ENCODE measurements at places on chromosomes 7 and 10. TPM values are rescaled to one million over a fixed set of nuclear protein-coding genes. Genes with fewer than 3 reads are reported as not detected.

GRCh38 chr7:142243823-142244222 is 14.0 kb downstream of the PRSS58 start:
- no peak for DNase-seq

GRCh38 chr7:2670720-2671391 is 17.1 kb upstream of the AMZ1 start:
- no peak for DNase-seq

Gene GNB2
- 245 TPM for total RNA-seq

Gene ETV1
- total RNA-seq: 1.3 TPM

GRCh38 chr7:127812540-127812939 is 160.5 kb downstream of the SND1 start:
- no peak for DNase-seq

Gene GNGT1
- total RNA-seq: not detected

Gene MORN4
- total RNA-seq: 5.3 TPM

DNA sequence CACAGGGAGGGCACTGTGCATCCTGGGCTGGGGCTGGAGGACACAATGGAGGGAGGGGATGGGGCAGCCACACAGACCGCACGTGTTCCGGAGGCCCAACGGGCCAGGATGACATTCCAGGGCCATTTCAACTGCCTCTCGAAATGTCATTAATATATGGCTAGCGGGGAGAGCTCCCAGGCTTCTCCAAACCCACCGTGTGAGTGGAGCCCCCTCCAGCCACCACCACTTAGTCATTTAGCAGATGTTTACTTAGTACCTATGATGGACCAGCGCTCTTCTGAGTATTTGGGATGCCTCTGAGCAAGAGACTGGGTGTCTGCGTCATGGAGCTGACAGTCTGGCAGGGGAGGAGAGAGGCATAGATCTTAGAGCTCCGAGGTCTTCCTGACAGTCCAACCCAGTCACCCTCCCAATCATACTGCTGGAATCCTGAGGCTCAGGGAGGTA is 107.3 kb downstream of the ZMIZ1 start:
- no peak for DNase-seq

Gene LIPF
- total RNA-seq: not detected

- DNase-seq: no peak
These were observed 48.2 kb downstream of the APBB1IP start for GRCh38 chr10:26486304-26486703.

Gene ADAMTS14
- 0.47 TPM for total RNA-seq

- no peak for DNase-seq
These were observed 131.4 kb downstream of the GPAM start for GRCh38 chr10:112052166-112052565.

Gene FAM131B
- total RNA-seq: 0.56 TPM

GRCh38 chr7:138903859-138904435 is 77.2 kb downstream of the KIAA1549 start:
- DNase-seq: no peak

Gene H2BK1
- not detected for total RNA-seq

Gene WEE2
- not detected for total RNA-seq

DNA sequence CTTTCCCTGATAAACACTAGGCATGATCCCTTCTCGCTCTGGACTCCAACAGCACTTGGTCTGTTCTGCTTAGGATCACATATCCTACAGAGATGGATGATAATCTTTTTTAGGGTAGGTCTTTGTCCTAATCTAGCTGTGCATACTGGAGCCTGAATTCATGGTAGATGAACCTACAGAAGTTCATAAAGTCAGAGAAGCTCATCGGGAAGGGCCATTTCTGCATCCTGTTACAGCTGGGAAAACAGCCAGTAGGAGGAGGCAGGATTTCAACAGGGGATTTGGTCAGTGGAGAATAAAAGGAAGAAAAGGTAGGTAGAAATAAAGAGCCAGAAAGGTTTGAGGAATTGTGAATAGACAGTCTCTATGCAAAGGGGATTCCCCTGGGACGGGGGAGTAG is 101.4 kb downstream of the ANK3 start:
- no peak for DNase-seq

DNA sequence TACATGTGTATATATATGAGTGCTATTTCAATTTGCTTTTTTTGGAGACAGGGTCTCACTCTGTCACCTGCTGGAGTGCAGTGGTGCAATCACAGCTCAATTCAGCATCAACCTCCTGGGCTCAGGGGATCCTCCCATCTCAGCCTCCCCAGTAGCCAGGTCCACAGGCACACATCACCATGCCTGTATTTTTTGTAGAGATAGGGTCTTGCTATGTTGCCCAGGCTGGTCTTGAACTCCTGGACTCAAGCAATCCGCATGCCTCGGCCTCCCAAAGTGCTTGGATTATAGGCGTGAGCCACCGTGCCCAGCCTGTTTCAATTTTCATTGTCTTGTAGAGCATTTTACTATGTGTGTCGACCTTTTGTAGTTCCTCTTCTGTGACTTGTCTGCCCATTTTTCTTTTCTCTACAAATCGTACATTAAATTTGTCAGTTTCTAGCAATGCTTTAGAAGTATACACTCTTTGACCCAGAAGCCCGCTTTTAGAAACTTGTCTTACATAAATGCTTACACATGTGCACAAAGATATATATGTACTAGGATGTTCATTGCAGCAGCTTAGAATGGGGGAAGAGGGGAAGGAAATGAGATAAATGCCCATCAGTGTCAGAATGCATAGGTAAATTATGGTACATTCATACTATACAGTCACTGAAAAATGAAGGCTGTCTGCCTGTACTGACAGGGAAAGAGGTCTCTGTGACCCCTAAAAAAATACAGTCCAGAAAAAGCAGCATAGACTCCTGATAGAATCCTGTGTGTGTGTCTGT is 12.2 kb upstream of the RFC2 start:
- DNase-seq: no peak

DNA sequence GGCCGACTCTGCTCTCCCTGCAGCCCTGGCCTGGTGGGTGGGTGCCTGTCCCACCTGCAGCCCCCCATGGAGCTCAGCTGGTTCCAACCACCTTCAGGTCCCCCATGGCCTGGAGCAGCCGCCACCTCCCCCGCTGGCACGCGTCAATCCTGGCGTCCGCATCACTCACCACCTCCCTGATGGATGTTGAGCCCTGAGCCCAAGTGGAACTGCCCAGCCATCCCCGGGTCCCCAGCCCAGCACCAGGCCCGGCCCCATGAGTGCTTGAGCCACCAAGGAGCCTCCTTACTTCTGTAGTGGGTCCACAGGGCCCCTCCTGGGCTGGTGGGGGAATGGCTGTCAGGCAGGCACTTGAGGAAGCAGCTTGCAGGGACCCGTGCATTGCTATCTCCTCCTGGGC is 14.6 kb downstream of the AGAP3 start:
- DNase-seq: no peak

DNA sequence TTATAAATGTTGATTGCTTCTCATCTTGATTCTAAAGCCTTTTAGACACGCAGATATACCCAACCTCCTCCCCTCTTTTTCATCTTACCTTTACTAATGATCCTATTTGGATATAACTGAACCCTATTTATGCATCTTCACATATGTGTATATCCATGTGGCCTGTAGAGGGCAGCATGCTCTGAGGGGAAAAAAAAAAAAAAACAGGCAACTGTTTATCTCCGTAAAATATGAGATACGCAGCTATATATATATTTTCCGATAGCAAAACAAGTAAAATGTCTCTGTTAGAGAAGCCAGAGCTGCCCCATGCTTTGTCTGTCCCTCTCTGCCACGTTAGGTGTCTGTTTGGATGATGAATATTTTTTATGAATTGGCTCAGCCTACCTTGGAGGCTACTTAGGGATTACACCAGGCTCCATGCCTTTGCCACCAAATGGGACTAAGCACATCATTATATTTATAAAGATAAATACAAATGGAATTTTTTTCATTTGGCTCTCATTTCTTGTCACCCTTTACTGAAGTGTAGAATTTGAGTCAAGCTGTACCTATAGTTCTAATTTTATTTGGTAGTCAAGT is 174.8 kb upstream of the FZD1 start:
- DNase-seq: no peak

Gene TUBB8
- not detected for total RNA-seq

Gene ADAM12
- total RNA-seq: 4.9 TPM

DNA sequence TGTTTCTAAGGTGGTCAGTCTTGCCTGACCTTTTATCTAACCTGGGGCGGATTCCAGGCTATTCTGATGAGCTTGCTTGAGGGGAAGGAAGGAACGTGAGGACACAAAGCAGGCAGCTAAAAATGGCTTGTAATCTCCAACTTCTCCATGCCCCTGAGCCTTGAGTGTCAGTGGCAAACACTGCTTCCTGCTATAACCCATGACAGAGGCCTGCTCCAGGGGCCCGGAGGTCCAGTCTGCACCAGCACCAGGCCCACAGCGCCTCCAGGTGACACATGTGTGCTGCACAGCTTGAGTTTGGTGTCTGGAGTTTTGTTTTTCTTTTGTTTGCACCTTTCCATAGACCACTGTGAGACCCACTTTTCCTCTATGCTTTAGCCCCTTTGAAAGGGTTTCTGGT is 207.9 kb downstream of the PAXIP1 start:
- DNase-seq: no peak

Gene RPEL1
- not detected for total RNA-seq

DNA sequence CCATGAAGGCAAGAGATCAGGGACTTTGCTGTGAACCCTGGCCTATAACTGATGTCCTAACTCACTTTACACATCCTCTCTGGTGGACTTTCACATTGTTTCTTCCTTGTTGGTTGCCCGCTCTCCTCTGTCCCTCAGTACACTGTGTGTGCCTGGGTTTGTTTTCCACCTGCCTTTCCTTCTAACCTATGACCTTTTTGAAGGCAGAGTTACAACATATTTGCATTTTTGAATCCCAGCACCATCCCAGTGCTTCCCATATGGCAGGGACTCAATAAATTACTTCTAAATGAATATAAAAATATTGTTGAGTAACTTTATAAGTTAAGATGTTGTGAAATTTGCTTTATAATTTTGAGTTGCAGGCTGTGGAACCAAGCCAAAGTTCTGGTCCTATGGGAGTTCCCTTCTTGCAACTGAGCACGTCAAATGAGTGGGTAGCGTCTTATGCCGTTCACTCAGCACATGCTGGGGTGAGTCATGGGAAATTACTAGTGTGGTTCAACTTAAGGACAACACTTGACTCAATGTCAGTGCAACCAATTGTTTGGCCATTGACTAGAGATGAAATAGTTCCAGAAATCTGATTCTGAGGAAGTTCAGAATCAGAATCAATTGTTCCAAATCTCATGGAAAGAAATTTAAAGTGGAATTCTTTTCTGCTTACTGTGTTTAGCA is 250.9 kb downstream of the TWIST1 start:
- DNase-seq: peak; percentile 70

GRCh38 chr10:70328018-70328417 is 44.2 kb upstream of the NPFFR1 start:
- no peak for DNase-seq

DNA sequence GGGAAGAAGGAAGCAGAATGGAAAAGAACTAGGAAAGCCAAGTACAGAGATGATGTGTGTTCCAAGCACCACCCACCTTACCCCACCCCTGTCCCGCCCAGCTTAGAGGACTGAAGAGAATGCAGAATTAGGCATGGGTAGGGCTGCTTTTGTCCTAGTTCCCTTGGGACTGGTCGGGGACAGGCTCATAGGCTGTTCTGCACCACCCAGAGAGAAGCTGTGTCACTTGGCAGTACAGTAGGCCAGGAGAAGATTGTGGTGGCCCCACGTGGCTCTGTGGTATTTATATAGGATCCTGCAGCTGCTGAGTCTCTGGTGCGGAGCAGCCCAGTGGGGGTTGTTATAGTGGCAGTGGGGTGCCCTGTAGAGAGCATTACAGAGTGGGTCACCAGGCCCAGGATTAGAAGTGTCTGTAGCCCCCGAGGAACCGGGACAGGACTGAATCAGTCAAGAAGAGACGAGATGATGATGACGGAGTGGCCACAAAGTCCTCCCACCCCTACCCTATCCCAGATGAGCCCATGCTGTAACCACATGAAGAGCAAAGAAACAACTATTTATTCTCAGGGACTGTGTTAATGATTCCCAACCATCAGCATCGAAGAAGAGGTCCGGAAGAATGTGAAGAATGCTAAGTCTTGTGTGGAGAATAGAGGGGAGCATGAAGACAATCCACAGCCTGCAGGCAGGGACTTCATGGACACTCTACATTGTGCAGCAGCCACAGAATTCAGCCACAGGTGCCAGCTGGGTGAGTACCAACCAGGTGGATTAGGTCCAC is 88.9 kb downstream of the C1GALT1 start:
- DNase-seq: no peak

GRCh38 chr10:74026428-74027015 is 28.6 kb downstream of the VCL start:
- DNase-seq: no peak

GRCh38 chr7:82200601-82201000 is 243.0 kb downstream of the CACNA2D1 start:
- DNase-seq: no peak

Gene GIMAP8
- total RNA-seq: 42.9 TPM

- no peak for DNase-seq
These were observed 347.8 kb downstream of the KCNMA1 start for GRCh38 chr10:77289790-77290189.

DNA sequence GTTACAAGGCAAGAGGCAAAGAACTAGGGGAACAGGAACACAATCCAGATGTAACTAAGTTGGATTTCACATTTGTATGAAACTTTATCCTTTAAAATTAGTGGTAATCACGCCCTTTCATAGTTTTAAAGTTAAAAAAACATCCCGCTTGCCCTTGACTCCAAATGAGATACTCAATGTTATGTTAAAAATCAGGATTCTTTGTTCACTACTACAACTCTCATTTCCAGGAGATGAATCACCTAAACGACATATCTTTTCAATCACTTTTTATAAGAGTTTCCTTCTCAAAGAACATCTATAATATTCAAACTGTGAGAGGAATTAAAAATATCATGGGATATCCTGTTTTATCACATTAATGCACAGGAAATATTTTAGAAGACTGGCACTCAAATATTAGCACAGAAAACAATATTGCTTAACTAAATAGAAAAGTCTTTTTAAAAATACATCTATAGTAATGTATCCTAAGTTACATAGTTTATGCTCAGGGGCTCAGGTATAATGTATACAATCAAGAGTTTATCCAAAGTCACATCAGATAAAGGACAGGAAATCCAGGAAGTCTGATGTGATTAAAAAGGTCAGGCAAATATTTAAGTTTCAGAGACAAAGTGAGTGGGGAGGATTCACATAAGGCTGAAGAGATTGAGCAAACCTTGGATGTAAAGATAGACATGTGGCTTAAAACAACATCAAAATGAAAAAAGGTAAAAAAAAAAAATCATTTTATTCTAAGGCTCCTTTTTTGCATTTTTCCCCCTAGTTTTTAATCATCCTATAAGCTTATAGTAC is 41.9 kb downstream of the CADPS2 start:
- no peak for DNase-seq

DNA sequence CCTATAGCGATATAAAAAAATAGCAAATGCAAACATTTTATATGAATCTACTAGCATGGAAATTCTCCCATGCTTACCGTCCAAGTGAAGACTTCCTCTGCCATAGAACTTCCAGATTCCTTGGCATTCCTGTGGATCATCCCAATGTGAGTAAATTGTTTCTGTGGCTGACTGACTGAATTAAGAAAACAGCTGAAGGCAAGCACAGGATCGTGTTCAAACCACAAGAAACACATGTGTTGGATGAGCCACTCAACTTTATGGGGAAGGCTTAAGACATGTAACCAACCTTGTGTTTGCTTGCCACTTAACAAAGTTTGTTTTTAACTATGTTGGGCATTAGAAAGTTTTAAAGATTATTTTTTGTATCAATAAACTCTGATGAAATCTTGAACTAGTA is 2.6 kb upstream of the MYPN start:
- DNase-seq: no peak
